ENCODE measurements at places on chromosomes 5 and 9.

DNA sequence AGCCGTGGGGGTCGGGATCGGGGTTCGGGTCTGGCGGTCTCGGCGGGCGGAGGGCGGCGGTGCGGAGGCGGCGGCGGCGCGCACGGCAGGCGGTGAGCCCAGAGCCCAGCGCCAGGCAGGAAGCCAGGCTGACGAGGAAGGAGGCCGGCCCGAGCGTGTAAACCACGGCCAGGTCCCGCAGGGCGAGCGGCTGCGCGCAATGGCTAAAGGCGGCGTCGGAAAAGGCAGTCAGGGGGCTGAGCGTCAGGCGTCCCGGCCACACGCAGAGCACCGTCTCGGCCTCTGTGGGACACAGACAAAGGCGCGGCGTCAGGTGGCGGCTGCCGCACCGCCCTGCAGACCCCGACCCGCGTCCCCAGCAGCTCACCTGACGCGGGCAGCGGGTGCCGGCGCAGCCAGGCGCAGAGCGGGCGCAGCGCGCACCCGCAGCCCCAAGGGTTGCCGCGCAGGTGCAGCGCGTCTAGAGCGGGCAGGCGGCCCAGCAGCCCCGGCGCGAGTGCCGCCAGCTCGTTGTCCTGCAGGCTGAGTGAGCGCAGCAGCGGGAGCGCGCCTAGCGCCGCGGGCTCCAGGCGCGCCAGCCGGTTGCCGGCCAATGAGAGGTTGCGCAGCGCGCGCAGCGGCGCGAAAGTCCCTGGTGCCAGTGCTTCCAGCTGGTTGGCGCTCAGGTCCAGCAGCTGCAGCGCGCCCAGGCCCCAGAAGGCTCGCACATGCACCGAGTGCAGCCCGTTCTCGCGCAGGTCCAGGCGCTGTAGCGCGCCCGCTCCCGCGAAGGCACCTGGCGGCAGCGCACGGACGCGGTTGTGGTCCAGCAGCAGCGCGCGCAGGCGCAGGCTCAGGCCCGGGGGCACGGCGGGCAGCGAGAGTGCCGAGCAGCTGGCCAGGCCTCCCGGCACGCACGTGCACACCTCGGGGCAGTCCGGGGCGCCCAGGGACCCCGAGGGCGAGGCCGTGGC is 671 bp downstream of the LRRC26 start:
- DNase-seq, result no peak

- no peak for DNase-seq
Measured at GRCh38 chr9:90986161-90986560, 184.5 kb downstream of the SYK start.

DNA sequence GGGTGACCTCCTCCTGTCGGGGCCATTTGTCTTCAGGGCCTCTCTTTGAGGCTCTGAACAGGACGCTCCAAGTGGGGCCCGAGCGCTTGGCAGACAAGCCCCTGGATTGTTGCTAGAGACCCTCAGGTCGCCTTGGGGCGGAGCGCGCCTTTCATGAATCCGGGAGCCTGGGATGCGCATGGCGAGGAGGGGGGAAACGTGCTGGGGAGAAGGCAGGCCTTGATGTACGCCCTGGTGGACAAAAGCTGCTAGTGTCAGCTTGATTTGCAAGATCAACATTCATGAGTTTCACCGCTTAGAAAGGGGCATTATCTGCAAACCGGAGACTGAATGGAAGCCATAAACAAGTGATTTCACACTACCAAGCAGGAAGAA is 226.3 kb downstream of the SMARCA2 start:
- peak; percentile 79 for DNase-seq

GRCh38 chr5:79056847-79057246 is 12.6 kb downstream of the DMGDH start:
- no peak for DNase-seq

GRCh38 chr5:131272307-131272706 is 8.5 kb downstream of the CDC42SE2 start:
- DNase-seq, result no peak

GRCh38 chr9:20786807-20787206 is 102.7 kb downstream of the FOCAD start:
- no peak for DNase-seq

DNA sequence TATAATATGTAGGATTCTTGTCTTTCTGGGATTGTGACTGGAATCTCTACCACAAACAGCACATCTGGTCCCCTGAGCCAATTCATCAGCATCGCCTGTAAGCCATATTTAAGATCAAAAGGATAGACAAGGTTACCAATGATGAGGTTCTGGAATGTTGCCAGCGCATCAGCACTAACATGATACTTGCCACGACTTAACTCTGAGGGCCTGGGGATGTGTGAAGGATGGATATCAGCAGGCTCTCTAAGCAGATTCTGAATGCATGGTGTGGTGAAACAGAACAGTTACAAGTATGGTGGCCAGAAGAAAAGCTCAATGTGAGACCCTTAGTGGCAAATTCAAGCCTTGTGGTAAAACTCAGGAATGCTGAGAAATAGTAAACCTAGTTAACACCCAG is 143.0 kb downstream of the XRCC4 start:
- no peak for DNase-seq

GRCh38 chr9:22976454-22976853 is 529.8 kb downstream of the DMRTA1 start:
- DNase-seq, result no peak

DNA sequence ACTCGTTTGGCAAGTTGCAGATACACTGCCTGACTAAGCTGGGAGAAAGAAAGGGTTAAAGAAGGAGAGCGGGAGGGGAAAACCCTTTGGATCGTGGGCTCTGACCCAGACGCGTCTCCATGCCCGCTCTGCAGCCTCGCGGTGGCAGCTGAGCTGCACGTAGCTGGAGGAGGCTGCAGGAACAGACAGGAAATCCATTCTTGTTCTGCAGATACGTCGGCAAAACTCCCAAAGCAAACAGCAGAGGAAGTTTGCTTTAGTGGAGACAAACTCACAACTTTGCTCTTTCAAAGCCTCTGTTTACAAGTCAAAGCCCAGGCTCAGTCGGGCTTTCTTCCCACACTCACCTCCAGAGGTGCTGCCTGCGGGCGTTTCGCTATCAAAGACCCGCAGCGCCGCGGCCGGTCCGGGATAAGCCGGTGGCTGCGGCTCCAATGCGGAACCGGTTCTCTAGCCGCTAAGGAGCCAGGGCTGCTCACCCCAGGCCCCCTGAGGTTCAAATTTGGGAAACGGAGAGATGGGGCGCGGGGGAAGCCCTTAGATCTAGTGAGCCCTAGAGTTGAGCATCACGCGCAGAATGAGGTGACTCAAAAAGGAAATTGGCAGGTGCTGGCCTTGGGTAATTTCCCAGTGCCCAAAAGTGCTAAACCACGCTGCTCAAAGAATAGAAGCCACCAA is 60.7 kb downstream of the MAT2B start:
- DNase-seq, result peak; percentile 79

DNA sequence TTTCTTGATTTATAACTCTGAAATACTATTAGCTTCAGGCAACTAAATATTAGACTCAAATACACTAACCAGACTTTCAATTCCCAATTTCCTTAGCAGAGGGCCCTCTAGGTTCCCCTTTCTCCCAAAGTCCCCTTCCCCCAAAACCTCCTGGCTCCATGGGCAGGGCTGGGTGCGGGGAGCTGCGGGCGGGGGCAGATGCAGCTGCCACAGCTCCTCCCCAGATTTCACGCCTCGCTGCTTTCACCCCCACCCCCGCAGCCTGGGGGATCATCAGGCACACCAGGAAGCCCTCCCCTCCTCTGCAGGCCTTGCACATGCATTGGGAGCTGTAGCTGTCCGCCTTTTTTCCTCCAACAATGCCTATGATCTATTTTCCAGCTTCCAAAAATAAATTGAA is 82.8 kb upstream of the SPATA31C2 start:
- DNase-seq, result no peak

- DNase-seq, result no peak
Measured at GRCh38 chr5:43208658-43209057, 16.6 kb downstream of the NIM1K start.

GRCh38 chr5:137114529-137114928 is 384.6 kb downstream of the SPOCK1 start:
- DNase-seq, result no peak

DNA sequence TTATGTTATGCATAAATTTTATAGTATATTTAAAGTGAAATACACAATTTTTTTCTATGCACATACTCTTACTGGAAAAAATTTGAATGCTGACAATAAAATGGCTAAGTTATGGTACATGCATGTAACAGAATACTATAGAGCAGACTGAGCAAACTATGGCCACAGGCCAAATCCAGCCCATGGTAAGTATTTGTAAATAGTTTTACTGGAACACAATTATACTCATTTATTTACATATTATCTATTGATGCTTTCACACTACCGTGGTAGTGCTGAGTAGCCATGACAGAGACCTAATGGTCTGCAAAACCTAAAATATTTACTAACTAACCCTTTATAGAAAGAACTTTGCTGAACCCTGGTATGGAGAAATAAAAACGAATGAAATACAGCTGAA is 45.7 kb downstream of the TEX10 start:
- no peak for DNase-seq

GRCh38 chr5:149651686-149652085 is 70.4 kb downstream of the ARHGEF37 start:
- no peak for DNase-seq

GRCh38 chr5:45205403-45205961 is 396.7 kb downstream of the MRPS30 start:
- no peak for DNase-seq

DNA sequence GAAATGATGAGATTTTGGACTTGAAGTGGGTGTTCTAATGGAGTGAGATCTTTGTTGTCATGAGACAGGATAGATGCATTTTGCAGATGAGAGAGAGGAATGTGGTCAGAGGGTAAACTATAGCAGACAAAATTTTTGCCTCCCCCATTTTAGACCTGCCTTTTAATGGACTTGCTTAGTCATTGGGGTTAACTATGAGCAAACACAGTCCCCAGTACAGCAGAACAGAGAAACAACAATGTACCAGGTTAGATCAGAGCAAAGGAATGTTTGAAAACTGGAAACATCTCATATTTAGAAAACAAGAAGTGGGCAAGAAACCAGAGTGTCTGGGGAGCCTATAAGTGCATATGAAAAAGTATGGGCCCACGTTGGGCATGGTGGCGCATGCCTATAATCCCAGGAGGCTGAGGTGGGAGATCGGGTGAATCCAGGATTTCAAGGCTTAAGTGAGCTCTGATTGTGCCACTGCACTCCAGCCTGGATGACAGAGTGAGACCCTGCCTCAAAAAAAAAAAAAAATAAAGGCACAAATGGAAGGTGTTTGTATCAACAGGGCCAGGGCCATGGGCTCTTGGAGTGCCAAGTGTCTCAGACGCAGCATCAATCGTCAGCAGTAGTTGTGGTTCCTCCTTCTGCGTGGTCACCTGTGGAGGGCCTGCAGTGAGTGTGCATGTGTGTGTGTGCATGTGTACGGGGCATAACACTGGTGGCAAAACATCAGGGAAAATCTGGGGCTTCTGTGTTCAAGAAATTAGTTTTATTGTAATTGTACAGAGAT is 214.4 kb upstream of the S1PR3 start:
- DNase-seq, result no peak

DNA sequence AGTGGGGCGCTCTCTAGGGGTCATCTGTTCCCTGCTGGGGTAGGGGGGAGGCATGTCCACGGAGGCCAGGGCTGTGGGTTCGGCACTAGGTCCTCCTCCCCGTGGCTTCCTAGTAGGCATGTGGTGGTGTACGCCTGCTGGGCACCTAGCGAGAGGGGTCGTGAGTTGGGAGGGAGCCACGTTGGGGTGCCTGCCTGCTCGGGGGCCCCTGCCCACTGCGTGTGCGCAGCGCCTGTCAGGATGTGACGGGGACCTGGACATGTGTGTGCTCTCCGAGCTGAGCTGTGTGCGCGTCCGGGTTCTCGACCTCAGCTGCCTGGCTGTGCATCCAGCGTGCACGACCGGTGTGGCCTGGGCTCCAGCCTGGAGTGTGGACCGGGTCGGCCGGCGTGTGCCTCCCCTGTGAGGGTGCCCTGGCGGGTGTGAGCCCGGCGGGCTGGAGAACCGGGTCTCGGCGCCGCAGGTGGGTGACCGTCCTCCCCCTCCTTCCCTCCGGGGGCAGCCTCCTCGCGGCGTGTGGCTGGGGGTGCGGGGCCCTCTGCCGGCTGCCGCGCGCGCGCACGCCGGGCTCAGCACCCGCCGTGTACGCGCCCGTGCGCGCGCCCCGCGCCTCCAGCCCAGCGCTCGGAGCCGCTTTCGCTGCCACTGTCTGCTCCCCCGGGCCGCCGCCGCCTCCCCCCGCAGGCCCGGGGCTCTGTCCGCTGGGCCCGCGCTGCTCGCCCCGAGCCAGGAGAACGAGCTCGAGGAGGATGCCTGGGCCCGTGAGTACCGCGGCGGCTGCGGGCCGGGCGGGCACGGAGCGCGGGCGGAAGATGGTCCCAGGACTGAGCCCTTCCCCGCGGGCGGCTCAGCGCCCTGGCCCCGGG is at the start of gene PRR7:
Gene PRR7, plus strand, starts transcription at position 615 of the 866 bp plus-strand sequence. CDS start 8,254 bp downstream, outside the sequence.
- DNase-seq, result peak; percentile 94

- no peak for DNase-seq
Measured at GRCh38 chr9:126297661-126298060, 29.0 kb upstream of the MVB12B start.

GRCh38 chr5:132369007-132369473 is 470 bp upstream of the SLC22A5 start:
- no peak for DNase-seq

- DNase-seq, result no peak
Measured at GRCh38 chr5:75734913-75735789, 17.9 kb upstream of the POC5 start.

- no peak for DNase-seq
Measured at GRCh38 chr9:113645227-113645977, 181.9 kb downstream of the RGS3 start.

DNA sequence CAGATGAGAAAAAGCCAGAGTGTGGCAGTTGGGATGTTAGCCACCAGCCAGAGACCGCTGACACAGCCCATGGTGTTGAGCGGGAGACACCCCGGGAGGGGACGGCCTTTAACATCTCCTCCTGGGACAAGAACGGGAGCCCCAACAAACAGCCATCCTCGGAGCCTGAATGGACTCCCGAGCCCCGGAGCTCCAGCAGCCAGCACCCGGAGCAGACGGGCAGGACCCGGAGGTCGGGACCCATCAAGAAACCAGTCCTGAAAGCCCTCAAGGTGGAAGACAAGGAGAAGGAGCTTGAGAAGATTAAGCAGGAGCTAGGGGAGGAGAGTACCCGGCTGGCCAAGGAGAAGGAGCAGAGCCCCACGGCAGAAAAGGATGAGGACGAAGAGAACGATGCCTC is 28.0 kb upstream of the POMT1 start:
- peak; percentile 64 for DNase-seq

DNA sequence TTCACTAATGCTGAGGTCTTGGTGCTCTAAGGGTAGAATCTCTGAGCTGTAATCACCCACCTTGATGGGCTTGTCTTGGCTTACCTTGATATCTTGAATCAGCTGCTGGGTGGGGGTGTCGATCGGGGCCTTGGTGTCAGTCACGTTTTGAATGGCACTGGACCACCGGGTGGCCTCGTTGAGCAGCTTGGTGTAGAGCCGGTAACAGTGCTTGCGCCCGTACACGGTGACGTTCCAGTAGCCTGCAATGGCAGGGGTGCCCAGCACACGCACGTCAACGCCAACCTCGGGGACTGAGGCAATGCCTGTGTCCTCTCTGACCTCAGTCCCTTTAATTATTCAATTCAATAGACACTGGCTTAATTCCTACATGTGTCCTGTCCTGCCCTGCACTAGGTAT is 63.1 kb upstream of the RETREG1 start:
- DNase-seq, result no peak

Measured in spleen (tissue), 13 donors.